Mesothelial cell of epicardium (in vitro differentiated cells): ENCODE measurements at places on chromosomes 5 and 9.

- DNase-seq = no peak
Measured at GRCh38 chr9:122389799-122390481, 19.1 kb downstream of the PTGS1 start.

- DNase-seq = peak; percentile 22
Measured at GRCh38 chr5:3350781-3351180, 244.9 kb upstream of the IRX1 start.

DNA sequence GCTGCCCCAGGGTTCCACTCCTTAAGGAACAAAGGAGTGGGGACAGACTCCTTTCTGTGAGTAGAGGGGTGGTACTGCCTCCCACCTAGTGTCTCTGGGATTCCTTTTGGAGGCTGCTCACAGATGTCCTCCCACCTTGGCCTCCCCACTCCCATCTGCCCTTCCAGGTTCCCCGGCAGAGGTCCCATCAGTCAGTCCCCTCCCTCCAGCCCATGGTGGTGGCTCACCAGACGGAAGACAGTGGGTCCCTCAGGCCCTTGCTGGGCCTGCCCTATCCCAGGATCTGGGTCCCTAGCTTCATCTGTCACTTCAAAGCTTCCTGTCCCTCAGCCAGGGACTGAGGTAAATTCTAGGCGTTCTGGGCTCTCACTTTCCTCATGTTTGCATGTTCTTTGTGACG lies 35.6 kb upstream of the NEK6 start:
- DNase-seq = no peak

GRCh38 chr9:128265348-128265847 lies 10.4 kb downstream of the GOLGA2 start:
- no peak for DNase-seq

DNA sequence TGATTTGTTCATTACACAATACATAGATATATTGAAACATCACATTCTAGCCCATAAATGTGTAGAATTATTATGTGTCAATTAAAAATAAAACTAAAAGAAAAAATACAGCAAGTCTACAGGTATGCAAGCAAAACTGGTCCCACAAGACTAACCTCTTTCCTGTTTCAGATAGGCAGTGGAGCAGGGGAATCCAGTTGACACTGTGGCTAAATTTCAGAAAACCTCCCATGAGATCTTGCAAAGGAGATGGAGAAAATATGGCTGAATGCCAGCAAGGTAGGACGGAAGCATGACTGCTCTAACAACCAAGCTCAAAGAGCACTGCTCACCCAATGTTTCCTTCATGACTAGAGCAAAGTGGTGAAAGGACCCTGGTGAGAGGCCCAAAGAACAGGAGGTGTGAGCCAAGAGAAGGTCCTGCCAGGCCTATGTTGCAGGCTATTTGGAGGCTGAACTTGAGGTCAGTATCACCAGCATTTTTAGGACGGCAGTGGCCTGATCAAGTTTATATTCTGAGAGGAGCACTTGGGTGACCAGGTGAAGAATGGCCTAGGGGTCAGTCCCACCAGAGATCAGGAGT lies 1.1 kb upstream of the SH3TC2 start:
- DNase-seq = no peak

GRCh38 chr5:56951126-56951945 lies 587 bp downstream of the MIER3 start:
- peak; percentile 30 for DNase-seq

DNA sequence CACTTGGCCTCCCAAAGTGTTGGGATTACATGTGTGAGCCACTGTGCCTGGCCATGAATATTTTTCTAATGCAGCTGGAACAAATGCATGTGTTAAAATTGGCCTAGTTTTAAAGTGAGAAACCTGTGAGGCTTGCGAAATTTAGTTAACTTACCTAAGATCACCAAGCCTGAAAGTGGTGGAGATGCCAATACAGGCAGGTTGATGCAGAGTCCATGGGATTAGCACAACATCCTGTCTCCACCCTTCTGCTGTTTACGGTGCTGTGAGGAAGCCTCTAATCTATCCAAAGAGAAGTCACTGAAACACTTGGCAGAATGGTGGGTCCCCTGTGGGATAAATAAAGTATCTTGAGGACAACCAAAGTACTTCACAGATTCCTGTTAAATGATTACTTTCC lies 98.2 kb downstream of the PCSK5 start:
- DNase-seq = no peak

DNA sequence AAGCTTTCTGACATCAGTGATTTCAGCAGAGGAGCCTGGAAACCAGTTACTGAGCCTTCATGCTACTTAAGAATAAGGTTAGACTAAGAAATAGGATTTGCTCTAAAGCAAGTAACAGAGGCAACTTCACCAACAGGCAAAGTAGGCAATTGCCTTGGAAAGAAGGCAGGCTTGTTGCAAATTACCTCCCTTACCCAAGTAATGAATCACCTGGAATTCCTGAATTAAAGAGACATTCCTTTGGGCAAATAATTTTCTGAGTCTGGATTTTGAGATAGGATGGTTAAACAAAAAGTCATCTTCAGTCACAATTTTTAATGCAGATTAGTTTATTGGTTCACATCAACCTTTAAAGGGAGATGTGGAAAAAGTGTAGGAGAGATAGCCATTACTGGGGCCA lies 92.8 kb downstream of the ITGA1 start:
- no peak for DNase-seq

DNA sequence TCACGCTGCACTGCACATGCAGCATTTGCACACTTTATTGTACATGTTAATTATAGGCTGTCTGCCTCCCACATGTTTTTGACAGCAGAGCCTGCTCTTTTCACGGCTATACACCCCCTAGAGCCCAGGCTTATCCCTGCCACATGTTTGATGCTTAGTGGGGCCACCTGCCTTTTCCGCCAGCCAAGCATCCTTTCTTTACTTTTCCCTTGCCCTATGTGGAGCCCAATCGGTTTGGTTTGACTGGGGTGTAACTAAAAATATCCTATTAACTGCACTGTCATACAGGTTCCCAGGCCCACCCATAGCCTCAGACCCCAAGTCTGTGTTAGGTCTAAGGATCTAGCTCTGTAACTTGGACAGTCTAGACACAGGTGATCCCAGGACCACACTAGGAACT lies 18.9 kb upstream of the S1PR3 start:
- no peak for DNase-seq

DNA sequence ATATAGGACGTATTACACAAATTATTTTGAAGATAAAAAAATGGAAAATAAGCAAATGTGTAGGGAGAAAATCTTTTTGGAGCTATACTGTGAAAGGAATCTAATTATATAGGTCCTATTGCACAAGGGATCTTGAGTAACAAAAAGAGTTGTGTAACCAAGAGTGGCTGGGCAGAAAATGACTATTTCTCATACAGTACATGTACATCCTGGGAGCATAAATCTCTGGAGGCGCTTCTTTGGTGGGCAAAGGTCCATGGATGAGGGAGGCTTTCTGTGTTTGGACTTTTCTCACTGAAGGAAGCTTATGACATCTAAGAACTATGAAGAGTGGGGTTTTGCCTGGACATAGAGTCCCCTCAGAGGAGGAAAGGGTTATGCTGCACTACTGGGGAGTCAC lies 29.8 kb downstream of the ANKS6 start:
- no peak for DNase-seq

DNA sequence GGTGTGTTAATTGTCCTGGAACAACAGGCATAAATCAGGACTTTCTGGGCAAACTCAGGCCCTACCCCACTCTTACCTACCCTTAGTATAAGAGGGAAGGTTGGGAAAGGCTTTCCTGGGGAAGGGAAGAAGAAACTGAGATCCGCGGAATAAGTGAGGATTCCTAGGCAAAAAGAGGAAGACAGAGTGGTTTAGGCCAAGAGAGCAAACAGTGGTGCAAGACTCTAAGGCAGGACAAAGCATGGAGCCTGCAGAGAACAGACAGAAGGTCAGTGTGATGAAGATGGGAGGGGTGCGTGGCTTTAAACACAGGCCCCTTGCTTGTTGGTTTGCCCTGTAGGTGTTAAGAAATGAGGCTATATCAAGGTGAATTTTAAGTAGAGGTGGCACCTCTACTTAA lies 69.4 kb downstream of the TMC1 start:
- no peak for DNase-seq

GRCh38 chr5:58358501-58359178 lies 101.2 kb downstream of the PLK2 start:
- DNase-seq = no peak

- DNase-seq = no peak
Measured at GRCh38 chr5:180170810-180171567, 38.0 kb downstream of the RASGEF1C start.

DNA sequence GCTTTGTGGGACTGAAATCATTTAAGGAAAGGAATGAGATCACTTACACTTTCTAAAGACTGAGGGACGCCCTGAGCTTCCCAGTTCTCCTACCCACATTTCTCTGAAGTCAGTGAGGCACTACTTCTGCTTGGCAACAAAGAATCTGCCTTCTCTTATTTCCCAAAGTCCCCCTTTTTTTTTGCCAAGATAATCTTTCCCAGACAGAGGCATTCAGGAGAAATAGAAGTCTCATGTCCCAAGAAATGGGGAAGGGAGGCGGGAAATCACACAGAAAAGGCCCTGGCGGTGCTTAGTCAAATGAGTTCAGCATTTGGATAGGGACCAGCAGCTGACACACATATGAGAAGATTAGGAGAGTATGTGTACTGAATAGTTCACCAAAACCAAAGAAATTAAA lies 159.7 kb downstream of the MUSK start:
- DNase-seq = no peak

- no peak for DNase-seq
Measured at GRCh38 chr5:1418238-1418920, 26.9 kb downstream of the SLC6A3 start.

DNA sequence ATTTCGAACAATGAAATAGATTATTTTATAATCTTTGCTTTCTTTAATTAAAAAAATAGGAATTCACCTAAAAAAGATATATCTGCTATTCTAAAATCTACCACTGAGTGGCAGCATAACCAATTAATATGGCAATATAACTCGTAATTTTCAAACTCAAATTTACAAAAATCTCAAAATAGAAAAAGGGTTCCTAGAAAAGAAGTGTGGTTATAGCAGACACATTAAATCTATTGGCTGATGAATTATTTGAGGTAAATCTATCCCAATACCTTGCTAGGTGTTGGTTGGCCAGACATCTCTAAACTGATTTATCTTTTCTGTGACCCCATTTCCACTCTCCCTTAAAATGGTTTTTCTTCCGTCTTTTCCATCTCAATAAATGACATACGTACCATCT lies 30.2 kb upstream of the NRG2 start:
- no peak for DNase-seq

DNA sequence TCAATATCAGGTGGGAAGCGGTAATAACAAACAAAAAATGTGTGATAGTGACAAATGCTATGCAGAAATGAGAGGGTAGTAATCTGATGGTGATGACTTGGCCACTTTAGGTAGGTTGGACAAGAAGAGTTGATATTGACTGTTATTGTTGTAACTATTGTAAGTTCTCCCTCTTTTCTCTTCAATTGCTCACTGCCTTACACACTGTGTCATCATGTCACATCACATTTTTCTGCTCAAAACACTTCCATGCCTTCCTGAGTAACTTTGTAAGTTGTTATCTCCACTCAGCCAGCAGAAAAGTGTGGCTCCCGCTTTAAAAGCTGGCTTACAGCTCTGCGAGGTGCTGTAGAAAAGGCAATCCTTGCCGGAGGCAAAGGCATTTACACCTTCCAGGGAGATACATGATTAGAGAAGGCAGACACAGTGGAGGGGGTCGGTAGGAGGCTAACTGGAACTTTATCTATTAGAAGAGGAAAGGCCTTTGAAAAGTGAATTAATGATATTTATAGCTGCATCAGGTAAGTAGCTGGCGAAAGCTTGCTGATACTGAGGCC lies 85.2 kb upstream of the CLINT1 start:
- DNase-seq = no peak

DNA sequence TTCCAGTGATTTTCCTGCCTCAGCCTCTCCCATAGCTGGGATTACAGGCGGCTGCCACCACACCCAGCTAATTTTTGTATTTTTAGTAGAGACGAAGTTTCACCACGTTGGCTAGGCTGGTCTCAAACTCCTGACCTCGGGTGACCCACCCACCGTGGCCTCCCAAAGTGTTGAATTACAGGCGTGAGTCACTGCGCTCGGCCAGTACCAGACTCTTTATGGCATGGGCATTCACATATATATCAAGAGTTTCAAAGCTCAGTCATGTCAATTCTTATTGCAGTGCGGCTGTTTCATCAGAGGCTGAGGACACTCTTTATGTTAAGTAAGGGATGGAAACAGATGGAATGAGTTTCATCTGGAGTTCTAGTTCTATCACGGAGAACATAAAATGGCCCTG lies 315.2 kb upstream of the CDH6 start:
- no peak for DNase-seq

DNA sequence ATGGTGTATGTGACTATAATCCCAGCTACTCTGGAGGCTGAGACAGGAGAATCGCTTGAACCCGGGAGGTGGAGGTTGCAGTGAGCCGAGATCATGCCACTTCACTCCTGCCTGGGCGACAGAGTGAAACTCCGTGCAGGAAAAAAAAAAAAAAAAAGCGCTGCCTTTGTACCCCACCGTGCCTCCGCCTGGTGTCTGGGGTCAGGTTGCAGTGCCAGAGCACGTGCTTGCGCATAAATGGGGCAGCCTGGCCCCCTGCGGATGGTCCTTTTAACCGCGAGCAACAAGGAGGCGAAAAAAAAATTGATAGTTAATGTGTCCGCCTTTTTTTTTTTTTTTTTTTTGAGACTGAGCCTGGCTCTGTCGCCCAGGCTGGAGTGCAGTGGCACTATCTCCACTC lies 6.3 kb upstream of the CCNB1 start:
- DNase-seq = no peak

- DNase-seq = no peak
Measured at GRCh38 chr5:149474198-149474597, 77.0 kb downstream of the CSNK1A1 start.

- DNase-seq = no peak
Measured at GRCh38 chr9:112867275-112867991, 23.2 kb downstream of the SLC46A2 start.

GRCh38 chr5:82628364-82628910 lies 350.3 kb upstream of the RPS23 start:
- DNase-seq = no peak

- no peak for DNase-seq
Measured at GRCh38 chr5:34535944-34536623, 120.0 kb upstream of the RAI14 start.

DNA sequence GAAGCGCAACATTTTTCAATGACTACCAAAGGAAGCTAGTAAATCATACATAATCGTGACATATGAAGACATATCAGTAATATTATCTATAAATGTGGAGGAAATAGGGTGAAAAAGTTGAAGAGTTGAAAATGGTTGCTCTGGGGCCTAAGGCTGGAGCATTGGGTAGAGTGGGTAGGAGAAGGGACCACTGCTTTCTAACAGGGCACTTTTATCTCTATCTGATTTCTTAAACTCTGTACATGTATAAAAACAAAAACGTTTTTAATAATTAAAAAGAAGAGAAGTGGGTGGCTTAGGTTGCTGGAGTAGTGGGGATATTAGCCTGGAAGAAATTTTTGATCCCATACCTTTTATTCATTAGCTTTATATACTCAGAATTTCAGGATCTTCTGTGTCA lies 44.2 kb upstream of the ITGA1 start:
- no peak for DNase-seq
